ENCODE measurements at places on chromosomes 6 and 20.
A peak's percentile ranks its signal among the peaks of the same experiment; 100 is the strongest.

GRCh38 chr6:146027586-146028251 lies 1.1 kb upstream of the GRM1 start:
- DNase-seq = no peak

- DNase-seq = no peak
These were observed 365.6 kb downstream of the FARS2 start for GRCh38 chr6:5626727-5627426.

GRCh38 chr6:53724501-53724900 lies 58.9 kb upstream of the KLHL31 start:
- no peak for DNase-seq

DNA sequence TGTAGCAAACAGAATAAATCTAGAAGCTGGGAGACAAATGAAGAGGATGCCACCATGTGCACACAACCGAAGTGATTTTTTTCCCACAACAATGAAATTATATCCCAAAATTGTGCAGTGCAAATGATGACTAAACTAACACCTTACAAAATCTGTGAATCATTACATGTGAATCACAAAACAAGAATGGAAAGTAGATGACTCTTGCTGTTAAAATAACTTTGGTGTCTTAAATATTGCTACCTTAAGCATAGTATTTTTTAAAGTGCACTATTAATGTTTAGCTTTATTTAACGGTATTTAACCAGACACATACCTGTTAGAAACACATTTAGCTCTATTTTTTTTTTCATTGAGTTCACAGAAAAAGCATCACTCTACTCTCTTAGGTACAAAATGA lies 190.8 kb downstream of the TBC1D32 start:
- DNase-seq = no peak

DNA sequence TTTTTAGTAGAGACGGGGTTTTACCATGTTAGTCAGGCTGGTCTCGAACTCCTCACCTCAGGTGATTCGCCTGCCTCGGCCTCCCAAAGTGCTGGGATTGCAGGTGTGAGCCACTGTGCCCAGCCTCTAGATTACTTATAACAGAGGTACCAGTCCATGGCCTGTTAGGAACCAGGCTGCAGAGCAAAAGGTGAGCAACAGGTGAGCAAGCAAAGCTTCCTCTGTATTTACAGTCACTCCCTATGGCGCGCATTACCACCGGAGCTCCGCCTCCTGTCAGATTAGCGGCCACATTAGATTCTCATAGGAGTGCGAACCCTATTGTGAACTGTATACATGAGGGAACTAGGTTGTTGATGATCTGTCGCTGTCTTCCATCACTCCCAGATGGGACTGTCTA lies 178.0 kb upstream of the SALL4 start:
- no peak for DNase-seq

DNA sequence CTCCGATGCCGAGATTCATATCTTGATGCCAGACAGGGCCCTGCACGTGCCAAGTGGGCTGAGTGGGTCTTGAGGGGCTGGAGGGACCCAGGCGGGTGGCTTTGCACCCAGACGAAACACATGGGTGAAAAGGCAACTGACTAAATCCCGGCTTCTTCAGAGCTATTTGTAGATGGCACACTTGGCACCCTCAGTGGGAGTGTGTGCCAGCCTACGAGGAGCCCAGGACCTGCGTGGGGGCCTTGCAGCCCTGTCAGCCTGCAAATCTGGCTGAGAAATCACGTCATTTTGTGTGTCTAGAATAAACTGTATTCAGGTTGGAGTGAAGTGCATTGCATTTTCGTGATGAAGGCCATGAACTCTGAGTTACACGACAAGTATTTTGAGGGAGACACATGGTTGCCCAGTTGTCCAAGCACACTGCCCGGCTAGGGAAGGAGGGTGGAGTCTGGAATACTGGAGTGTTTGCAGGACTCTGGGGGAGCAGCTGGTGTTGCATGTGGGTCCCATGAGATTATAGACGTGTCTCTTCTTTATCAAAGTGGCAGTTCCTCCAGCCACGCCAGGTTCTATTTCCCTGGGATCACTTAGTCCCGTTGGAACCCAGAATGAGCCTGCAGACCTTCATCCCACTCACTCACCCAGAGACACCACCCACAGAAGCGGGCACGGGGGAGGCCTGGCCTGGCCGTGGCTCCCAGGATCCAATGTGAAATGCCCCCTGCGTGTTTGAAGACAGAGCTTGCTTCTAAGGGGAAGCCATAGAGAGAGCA lies 60.2 kb downstream of the DLL1 start:
- DNase-seq = no peak

- DNase-seq = peak; percentile 96
These were observed 806.3 kb upstream of the GJE1 start for GRCh38 chr6:141326426-141326825.

DNA sequence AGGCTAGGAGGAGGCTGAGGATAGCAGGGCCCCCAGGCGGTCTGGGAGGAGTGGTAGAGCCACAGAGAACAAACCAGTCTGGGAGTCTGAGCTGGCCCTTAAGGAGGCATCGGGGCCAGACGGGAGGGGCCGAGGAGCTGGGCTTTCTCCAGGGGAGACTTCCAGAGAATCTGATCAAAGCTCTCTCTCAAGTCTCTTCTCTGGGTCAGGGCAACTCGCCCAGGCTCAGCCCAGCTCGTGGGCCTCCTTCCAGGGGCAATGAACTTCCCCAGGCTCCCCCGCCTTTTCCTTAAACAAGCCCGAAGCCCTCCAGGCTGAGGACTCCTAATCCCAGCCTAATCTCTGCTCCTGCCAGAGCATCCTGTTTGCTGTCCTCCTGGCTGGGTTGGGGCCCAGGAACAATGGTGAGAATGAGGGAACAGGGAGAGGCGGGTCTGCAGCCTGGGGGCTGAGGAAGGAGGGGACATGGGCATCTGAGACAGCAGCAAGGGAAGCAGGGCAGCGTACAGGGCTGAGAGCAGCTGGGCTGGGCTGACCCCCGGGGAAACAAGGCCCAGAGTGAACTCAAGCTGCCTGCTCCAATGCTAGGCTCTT lies 173.6 kb downstream of the ANKRD60 start:
- no peak for DNase-seq

GRCh38 chr6:105902401-105903031 lies 183.6 kb upstream of the PRDM1 start:
- DNase-seq = peak; percentile 63

- no peak for DNase-seq
These were observed 37.6 kb downstream of the ANKS1A start for GRCh38 chr6:34926655-34927054.

DNA sequence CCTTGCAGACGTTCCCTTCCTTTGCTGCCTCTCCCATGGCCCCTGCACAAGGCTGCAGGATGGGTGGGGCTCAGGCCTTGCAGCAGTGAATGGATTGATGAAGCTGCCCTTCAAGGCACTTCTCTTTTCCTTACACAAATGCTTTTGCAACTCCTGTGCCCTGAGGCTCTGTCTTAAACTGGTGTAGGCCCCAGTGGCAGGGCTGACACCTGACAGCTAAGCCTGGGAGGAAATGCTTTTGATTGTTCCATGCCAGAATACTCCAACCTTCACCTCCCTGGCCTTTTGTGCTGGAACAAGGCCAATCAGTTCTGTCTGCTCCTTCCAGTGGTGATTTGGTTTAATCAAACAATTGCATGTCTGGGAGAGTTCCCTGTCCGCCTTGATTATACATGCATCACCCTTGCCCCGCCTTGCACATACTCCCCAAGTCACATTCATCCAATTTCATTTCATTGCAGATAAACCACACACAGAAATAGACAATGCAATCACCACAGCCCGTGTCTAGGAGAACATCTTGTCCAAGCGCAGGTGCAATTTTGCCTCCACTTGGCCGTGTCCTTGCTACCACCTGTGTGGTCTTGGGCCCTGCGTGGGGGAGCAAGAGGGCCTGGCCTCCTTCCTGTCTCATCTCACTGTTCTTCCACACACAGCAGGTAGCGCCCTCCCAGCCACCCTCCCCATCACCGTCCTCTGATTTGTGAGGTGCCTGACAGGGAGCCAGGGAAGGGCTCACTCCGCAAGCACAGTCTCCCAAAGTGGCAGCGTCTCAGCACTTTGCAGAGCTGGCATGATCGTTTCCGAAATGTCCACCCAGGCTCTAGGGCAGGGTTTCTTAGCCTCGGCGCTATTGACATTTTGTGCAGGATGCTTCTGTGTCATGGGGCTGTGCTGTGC lies 120.4 kb downstream of the CDH26 start:
- DNase-seq = no peak

DNA sequence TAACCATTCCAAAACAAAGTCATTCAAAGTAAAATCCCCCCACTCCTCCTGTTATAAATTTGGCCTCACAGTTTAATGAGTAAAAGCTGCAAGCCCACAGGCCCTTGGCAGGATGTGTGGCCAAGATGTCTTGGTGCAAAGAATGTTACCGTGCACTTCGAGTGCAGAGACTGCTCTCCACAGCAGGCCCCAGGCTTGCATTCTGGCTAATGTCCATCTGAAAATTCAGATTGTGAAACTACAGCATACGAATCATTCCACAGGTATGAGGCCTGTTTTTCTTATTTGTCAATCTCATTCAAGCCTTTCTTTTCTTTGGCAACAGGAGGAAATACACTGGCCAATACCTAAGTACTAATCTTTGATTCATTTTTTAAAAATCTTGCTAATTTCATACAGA lies 7.1 kb downstream of the RPS6KA2 start:
- peak; percentile 98 for DNase-seq

- DNase-seq = no peak
These were observed 542.0 kb upstream of the MARCKS start for GRCh38 chr6:113315165-113315564.

- no peak for DNase-seq
These were observed 56.3 kb downstream of the KCNS1 start for GRCh38 chr20:45044601-45045000.

DNA sequence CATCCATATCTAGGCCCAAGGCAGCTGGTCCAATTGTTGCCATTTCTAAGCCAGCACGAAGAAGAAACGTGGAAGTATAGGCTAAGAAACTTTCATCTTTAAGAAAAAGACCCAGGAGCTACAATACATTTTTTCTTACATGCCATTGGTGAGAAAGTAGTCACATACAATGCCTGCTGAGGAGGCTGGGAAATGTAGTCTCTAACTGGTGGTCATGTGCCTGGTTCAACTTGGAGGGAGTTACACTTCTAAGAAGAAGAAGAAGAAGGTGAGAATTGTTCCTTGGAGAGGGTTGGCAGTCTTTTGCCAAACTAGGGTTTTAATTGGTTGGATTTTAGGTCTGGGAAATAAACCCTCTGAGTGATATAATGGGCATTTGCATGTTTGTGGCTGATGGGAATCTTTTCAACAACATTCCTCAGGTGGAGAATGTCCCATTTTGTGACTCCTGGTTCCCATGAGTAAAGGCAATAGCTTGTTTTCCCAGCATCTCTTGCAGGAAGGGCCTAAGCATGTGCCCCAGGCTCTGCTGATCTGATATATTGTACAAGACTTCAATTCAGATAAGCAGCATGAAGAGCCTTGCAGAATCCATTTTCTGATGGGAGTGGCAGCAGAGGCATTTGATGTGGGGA lies 47.0 kb upstream of the PREP start:
- no peak for DNase-seq

DNA sequence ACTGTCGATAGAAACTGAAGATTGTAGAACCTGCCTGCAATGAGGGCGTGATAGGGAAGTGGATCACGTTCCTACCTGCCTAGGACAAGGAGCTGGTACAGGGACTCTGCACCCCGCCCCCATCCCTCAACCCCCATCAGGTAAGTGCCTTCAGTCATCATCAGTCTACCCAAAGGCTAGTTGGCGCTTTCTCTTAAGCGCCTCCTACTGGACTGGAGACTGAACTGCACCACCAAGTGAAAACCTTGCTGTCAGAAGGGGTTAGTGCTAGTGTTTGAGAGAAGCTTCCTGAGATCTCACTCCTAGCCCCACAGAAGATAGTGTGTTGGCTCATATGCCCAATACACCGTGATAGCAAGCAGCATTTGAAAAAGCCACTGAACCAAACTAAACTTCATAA lies 706.5 kb upstream of the MAN1A1 start:
- DNase-seq = no peak

DNA sequence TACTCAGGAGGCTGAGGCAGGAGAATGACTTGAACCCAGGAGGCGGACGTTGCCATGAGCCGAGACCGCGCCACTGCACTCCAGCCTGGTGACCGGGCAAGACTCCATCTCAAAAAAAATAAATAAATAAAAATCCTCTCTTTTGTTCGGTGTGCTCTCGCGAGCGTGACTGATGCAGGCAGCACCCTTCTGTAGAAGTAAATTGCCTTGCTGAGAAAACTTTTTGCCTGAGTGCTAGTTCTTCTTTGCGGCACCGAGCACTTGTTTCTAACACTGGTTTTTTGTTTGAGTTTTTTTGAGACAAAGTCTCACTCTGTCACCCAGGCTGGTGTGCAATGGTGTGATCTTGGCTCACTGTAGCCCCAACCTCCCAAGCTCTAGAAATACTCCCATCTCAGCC lies 30.5 kb downstream of the PLN start:
- DNase-seq = no peak

GRCh38 chr6:37550191-37550831 lies 50.6 kb upstream of the CCDC167 start:
- DNase-seq = no peak

- no peak for DNase-seq
These were observed 14.8 kb upstream of the PCK1 start for GRCh38 chr20:57545927-57546662.

DNA sequence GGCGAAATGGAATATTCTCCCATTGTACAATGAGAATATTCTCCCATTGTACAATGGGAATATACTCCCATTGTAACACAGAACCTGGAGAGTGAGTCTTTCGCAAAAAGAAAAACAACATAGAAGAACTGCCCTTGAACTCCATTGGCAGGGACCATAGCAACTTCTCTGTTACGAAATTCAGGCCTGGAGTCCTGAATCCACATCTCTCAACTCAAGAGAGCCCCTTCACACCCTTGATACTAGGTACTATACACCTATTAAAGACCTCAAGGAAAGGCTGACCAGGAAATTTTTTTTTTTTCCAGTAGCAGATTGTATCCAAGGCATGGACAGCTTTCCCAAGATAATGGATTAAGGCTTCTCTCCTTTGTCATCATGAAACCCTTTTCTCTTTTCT lies 1687.0 kb downstream of the GRIK2 start:
- DNase-seq = no peak

GRCh38 chr20:48754292-48754691 lies 73.5 kb downstream of the PREX1 start:
- DNase-seq = no peak

DNA sequence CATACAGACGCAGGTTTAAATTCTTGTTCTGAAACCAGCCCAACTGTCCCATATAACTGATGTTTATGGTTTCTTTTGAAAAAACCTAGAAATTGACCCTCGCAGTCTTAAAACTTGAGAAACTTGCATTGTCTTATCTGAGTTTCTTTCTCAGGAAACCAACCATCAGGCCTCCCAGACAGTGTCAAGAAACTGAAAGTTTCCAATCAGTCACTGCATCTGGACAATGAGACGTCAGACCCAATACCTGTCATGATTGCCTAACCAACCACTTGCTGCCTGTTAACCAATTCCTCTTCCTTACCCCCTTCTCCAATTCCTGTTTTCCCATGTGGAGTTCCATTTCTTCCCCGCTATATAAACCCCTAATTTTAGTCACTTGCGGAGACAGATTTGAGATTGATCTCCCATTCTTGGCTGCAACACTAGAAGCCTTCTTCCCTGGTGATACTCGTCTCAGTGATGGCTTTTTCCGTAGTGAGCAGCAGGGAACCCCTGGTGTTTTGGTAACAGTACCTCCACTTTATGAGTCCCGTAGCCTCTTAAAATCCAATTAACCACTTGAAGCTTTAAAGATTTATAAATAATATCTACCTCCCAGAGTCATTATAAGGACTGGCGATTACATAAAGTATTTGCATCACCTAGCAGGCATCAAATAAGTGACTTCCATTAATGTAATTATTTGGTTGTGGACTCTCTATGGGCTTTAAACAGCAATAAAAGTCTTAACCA lies 49.3 kb downstream of the GPR63 start:
- DNase-seq = no peak
